ENCODE measurements at places on chromosomes 12 and 14.

- DNase-seq = no peak
Measured at GRCh38 chr14:45902241-45902640, 649.2 kb upstream of the MIS18BP1 start.

DNA sequence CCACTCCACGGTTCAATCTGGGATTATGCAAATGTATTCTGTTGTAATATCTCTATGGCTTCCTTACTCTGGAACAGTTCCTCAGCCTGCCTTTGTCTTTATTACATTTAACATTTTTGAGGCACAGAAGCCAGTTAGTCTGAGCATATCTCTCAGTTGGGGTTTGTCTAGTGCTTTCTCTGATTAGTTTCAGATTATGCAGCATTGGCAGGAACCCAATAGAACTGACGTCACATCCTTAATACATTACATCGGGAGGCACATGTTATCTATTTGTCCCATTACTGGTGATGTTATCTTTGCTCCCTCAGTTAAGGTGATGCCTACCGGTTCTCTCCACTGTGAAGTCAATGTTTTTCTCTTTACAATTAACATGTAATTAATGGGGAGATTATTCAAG, 62.4 kb downstream of the PPM1A start:
- no peak for DNase-seq

GRCh38 chr14:102573591-102574046, 18.8 kb upstream of the RCOR1 start:
- no peak for DNase-seq

DNA sequence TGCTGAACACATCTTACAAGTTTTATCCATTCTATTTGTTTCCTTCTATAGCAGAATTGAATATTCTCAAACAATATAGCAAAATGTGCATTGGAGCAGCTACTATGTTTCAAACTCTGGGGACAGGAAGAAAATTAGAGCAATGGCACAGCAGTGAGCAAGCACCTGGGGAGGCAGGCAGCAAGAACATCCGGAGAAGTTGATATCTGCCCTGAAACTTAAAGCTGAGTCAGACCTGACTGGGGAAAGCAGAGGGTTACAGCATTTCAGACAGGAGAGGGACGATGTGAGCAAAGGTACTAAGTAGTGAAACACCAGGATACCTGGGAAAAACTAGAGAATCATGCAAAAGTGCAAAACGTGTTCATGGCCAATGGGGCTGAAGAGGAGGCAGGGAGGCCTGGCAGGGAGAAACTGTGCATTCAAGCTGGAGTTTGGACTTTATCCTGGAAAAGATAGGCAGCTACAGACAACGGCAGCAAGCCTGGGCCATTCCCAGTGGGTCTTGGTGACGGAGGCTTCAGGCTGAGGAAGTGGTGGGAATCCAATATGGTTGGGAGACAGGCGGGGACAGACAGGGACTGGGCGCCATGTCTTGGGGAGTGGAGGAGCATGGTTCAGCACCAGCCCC, 118.0 kb upstream of the CDKN3 start:
- DNase-seq = no peak

- no peak for DNase-seq
Measured at GRCh38 chr12:117273091-117273490, 82.8 kb upstream of the FBXO21 start.

- no peak for DNase-seq
Measured at GRCh38 chr12:71144682-71145081, 13.1 kb downstream of the TSPAN8 start.

DNA sequence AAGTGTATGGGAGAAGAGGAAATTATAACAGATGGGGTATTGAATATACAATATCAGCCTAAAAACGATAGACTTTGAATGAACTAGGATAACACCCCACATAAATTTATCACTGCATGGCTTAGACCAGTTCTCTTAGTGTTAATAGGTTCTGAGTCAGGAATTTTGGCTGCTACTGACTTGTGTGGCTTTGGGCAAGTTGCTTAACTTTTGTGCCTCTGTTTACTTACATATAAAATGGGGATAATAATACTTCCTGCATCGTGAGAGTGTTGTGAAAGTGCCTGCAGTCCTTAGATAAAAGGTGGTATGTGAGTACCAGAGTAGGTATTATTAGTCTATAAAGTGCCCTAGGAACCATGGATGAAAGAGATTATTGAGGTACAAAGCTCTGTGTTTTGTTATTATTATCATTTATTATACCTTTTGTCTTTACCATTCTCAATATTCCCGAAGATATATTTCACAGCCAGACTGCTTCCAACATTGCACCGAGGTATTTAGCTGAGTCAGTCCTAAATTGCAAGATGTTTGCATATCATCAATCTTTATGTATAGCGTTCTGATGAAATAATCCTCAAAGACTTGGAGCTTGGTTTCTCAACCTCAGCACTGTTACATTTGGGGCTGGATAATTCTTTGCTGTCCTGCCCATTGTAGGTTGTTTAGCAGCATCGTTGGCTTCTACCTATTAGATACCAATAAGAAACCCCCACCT, 2.3 kb upstream of the PAWR start:
- no peak for DNase-seq

DNA sequence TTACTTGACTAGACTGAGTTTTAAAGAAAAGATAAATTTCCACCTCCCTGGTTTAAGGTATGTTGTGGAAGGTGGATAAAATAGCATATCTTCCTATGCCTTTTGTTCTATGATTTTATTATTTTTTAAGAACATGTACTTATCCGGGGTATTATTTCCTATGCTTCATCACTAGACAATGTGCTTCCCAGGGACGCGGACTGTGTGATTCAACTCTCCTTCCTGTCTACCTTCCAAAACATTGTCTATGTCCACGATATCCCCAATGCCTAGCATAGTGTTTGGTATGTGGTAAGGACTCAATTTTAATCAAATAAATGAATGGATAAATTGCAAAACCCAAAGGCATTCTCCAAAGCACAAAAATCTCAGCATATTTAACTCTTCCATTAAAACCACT, 8.3 kb upstream of the CCND2 start:
- no peak for DNase-seq

GRCh38 chr12:48285751-48286650, 64.7 kb downstream of the ZNF641 start:
- DNase-seq = no peak

DNA sequence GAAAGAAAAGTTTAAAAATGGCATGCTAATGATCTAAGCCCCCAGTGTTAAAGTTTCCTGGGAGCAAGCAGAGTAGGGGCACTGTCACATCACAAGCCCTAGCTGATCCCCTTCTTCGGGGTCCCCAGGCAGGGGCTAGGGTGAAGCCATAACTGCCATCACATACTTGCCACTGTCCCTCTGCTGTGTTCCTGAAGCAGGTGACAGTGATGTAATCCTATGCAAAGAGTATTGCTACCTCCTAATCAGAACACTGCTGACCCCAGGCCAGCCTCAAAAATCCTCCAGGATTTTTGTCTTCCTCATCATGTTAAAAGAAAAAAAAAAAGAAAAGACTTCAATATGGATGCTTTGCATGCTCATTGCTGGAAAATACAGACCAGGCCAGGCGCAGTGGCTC, 1.2 kb upstream of the RFC5 start:
- no peak for DNase-seq

- DNase-seq = no peak
Measured at GRCh38 chr14:24426912-24427536, 2.4 kb downstream of the CBLN3 start.

GRCh38 chr12:19245666-19246065, 116.1 kb downstream of the PLEKHA5 start:
- no peak for DNase-seq

GRCh38 chr12:57816001-57816854, 2.3 kb downstream of the AVIL start:
- DNase-seq = no peak

DNA sequence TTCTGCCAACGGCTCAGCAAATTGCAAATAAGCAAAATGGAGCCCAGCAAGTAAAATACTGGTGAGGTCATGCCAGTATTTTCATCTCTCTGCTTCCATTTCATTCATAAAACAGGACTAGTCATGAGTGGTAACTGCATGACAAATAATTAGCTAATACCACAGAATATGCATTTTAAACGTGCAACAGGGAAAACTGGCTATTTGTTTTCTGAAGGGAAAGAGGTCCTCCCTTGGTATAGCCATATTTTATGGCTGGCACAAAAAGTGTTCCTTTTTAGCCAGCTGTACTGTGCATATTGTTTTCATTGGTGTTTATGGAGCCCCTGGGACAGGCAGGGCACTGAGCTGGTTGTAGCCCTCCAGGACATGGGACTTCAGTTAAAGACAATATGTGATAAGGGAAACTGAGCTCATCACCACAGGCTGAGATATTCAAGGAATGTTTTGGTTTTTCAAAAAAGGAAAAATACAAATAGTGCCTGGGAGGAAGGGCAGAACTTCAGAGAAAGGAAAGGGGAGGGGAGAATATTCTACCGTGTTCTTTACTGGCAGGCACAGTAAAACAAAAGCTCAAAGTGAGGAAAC, 26.1 kb upstream of the FOXN3 start:
- DNase-seq = no peak

DNA sequence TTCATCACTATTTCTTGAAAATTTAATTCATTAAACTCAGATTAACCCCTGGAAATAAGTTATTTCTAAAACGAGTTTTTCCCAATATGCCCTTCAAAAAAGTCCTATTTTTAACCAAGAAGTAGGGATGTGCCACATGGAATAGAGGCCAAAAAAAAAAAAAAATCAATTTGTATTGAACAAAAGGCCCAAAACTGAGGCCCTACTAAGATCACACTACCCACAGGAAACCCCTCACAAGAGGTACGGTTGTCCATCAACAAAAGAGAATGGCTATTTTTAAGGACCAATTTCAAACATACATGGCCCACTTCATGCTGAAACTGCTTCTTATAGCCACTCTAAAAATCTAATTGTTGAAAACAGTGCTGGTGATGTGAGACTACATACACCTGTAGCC, 7.5 kb upstream of the BAZ2A start:
- DNase-seq = no peak

GRCh38 chr14:38286452-38286851, 30.6 kb upstream of the CLEC14A start:
- no peak for DNase-seq

DNA sequence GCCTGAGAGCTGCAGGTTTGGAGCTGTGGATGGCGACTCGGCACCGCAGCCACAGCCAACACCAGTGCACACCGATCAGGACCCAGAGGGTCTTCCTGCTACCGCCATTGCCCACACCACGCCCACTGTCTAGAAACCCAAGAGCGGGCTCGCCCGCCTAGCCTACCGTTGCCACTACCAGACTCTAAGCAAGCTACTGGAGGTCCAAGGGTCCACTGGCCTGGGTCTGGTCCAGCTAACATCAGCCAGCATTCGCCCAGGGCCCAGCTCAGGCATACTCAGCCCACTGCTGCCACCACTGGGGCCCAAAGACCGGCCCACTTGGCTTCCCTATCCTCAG, 30.5 kb upstream of the MON2 start:
- DNase-seq = no peak

DNA sequence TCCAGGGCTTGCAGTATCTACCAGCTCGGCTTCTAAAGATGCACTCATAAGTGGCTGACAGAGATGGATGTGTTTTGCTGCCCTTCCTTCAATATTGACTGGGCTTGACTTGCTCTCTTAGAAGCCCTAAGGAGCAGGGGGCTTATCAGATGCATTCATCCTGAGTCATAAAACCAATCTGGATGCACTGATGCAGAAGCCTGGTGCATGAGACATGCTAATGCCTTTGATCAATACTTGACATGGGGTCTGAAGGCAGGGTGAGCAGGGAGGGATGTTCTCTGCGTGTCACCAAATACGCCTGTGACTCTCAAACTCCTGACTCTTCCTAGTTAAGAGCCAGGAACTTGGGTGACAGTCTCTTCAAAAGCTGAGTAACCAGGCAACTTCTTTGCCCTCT, 77.8 kb upstream of the HSPB8 start:
- no peak for DNase-seq

GRCh38 chr12:93776581-93777018, 99.4 kb downstream of the CRADD start:
- DNase-seq = no peak

DNA sequence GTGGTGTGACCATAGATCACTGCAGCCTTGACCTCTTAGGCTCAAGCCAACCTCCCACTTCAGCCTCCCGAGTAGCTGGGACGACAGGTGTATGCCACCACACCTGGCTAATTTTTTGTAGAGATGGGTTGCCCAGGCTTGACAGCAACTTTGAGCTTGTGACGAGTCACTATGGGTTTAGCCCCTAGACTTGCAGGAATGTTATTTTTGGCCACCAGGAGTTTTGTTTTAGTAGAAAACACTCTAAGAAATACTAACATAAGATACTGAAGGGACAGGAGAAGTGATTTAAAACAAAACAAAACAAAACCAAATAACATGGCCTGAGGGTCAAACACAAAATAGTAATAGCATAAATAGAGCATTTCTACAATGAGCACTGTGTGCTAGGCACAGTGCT, 26.4 kb downstream of the SETD3 start:
- no peak for DNase-seq

GRCh38 chr12:118822512-118822911, 158.8 kb upstream of the SRRM4 start:
- DNase-seq = no peak

GRCh38 chr12:88381466-88381865, 198.8 kb downstream of the KITLG start:
- DNase-seq = no peak

GRCh38 chr14:60204843-60205774, 39.9 kb upstream of the DHRS7 start:
- DNase-seq = no peak

DNA sequence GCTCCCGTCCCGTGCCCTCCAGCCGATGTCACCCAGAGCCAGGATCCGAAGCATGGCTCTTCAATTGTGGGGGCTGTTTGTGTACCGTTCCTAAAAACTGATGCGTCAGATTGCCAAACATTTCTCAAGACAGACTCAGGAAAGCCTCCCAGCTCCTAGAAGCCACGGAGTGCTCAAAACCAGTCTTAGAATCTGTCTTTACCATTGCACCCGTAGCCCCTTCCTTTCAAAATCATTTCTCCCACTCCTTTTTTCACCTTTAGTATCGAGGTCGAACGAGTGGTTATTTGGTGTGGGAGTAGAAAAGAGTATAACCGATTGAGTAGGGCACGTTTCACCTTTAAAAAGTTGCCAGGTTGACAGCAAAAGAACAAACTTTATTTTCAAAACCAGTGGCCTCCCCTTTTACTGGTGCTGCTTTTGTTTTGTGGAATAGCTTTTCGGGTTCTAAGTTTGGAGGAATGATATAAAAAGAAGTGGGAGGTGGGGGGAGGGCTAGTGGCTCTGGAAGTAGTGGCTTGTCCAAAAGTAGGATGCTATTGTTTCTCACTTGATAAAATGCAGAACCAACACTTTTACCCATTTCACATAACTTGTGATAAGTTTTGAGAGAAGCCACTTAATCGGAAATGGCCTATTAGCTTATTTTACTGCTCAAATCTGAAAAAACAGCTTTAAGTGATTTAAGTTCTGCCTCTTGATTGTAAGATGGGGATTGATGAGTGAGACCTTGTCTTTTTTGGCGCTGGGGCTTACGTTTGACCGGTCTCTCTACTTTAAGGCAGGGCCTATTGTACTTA, 803 bp downstream of the STK38L start:
- no peak for DNase-seq

DNA sequence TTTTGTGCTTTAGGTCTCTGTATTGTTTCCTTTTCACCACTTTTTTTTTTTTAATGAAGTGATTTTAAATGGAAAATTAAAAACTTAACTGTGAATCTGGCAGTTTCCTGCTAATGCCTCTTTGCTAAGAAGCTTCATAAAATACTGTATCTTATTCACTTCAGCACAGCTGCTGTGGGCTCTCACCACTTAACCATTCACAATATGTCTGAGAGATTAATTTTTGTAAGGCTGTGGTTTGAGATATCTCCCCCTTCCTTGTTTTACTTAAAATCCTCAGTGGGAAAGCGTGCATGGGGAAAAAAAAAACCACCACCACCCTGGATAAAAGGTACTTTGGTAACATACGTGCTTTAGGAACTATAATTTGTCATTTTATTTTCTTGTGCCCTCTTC, 115.9 kb downstream of the ETV6 start:
- no peak for DNase-seq

All from progenitor cell of endocrine pancreas (in vitro differentiated cells).